Breast epithelium (tissue), 4 donors: ENCODE measurements at places on chromosomes 16 and 17. TPM values are rescaled to one million over a fixed set of nuclear protein-coding genes. Genes with fewer than 3 reads are reported as not detected.
A peak's percentile ranks its signal among the peaks of the same experiment; 100 is the strongest.

DNA sequence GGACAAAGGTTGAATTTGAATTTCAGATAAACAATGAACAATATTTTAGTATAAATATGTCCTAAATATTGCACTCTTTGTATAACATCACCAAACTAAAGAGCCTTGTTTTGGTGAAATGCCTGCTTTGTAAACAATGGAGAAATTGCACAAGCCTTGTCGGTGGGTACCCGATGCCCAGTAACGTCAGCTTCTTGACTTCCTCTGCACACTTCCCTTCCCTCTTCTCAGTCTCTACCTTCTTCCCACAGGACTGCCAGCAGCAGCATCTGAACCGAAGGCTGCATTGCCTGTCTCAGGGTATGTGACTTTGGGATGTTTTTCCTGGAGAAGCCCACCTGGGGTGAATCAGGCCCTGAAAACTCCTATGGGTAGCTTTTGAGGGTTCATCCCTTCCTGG, 113.9 kb downstream of the UTP18 start:
- no peak for DNase-seq

- no peak for DNase-seq
These were observed 175.2 kb downstream of the KCNJ2 start for GRCh38 chr17:70344386-70345060.

PTX4 gene
- total RNA-seq: not detected

ADAMTS18 gene
- total RNA-seq: 1.9 TPM

GRCh38 chr17:41058741-41059140, 1.2 kb downstream of the KRTAP2-3 start:
- no peak for DNase-seq

CACNA1G gene
- total RNA-seq: 0.32 TPM

GUCY2D gene
- 0.15 TPM for total RNA-seq

GRCh38 chr17:49823614-49824013, 24.3 kb downstream of the TAC4 start:
- no peak for DNase-seq

- DNase-seq: no peak
These were observed 96.7 kb downstream of the CHD9NB start for GRCh38 chr16:52956044-52956443.

MIEF2 gene
- total RNA-seq: 19.0 TPM

WNT9B gene
- 2.0 TPM for total RNA-seq

GRAP gene
- total RNA-seq: 9.8 TPM

- DNase-seq: no peak
These were observed 1.9 kb downstream of the TAX1BP3 start for GRCh38 chr17:3666516-3666915.

GRCh38 chr17:66548659-66549310, 246.4 kb downstream of the PRKCA start:
- no peak for DNase-seq

EPX gene
- total RNA-seq: not detected

GRCh38 chr16:83619381-83620150, 188.2 kb upstream of the HSBP1 start:
- DNase-seq: no peak

GRCh38 chr17:69468207-69468606, 53.7 kb downstream of the MAP2K6 start:
- DNase-seq: no peak

DNA sequence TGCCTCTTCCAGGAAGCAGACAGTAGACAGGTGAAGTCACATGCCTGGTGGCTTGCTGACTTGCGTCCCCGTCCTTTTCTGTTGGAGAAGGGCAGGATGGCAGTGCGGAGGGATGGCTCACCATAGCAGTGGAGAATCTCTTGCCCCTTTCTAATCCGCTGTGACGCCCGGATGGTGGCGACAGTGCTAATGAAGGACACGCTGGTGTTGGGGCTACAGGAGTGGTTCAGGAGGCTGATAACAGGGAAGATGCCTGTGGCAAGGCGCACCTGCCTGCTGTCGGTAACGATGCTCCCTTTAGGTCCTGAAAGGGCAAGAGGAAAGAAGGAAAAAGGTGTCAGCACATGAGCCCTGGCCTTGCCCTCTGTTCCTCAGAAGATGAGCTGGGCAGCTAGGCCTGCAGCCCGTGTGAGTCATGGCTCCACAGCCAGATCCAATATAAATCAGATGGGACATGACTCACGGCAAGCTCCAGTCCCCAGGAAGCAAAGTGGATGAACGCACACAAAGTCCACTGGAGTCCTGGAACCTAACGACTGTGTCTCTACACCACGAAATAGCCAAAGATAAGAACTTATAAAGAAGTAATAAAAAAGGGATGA, 25.5 kb downstream of the SERPINF1 start:
- no peak for DNase-seq

DNA sequence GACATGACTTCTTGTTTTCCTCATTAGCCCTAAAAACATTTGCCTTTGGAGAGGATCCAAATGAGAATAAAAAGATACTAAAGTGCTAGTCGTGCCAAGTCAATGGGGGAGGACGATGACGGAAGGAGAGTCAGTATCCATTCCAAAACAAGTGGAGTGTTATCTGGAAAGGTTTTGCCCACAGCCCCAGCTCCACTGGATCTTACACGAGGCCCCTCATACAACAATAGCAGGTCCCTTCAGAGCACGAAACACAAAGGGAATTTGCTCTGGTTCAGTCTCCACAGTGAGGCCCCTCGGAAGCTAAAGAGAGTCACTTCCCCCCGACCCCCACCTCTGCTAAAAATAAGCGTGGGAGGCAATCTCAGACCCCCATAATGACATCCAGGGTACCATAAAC, 496.9 kb upstream of the ZFHX3 start:
- DNase-seq: no peak

- no peak for DNase-seq
These were observed 6.2 kb downstream of the FSCN2 start for GRCh38 chr17:81534157-81535006.

GRCh38 chr17:71180801-71181385, 939.9 kb upstream of the SOX9 start:
- no peak for DNase-seq

GRCh38 chr16:60989592-60989991, 1046.6 kb downstream of the CDH8 start:
- DNase-seq: no peak

- no peak for DNase-seq
These were observed 171.7 kb downstream of the ZFHX3 start for GRCh38 chr16:72876221-72876620.

MLKL gene
- 14.9 TPM for total RNA-seq

GRCh38 chr17:68260051-68260762, 12.4 kb downstream of the AMZ2 start:
- no peak for DNase-seq

DNA sequence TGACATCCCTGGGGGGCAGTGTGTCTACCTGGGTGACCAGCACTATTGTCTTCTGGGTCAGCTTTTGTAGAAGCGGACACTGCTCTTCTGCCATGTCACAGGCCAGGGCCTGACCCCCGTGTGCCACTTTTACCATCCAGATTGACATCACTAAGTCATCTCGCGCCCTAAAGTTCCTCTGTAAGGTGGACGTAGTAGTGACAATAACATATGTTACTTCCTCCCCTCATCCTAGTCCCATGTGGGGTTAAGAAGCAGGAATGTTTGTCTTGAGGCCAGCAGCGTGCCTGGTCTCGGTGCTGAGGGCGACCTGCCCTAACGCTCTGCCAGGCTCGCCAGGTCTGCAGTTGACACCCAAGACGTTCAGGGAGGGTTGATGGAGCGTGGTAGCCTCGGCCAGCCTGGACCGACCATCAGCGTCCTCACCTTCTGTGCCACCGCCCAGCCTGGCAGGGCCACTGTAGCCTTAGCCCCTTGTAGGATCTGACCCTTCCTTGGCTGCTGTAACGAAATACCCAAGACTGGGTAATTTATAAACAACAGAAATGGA, 20.7 kb downstream of the GAA start:
- no peak for DNase-seq

DNA sequence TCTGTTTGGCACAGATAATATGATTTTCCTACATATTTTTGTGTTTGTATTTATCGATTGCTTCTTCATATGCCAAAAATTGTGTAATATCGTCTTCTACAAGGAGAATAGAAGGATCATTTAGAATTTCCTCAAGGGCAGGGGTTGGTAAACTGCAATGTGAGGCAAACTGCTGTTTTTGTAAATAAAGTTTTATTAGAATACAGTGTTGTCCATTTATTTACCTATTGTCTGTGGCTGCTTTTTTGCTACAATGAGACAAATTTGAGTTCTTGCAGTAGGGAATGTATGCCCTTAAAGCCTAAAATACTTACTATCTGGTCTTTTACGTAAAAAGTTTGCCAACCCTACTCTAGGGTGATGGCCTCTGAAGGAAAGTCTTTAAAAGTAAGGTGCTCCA, 509.5 kb downstream of the TMEM114 start:
- DNase-seq: no peak

- peak; percentile 24 for DNase-seq
These were observed 8.8 kb upstream of the CNOT1 start for GRCh38 chr16:58638148-58639036.

DNA sequence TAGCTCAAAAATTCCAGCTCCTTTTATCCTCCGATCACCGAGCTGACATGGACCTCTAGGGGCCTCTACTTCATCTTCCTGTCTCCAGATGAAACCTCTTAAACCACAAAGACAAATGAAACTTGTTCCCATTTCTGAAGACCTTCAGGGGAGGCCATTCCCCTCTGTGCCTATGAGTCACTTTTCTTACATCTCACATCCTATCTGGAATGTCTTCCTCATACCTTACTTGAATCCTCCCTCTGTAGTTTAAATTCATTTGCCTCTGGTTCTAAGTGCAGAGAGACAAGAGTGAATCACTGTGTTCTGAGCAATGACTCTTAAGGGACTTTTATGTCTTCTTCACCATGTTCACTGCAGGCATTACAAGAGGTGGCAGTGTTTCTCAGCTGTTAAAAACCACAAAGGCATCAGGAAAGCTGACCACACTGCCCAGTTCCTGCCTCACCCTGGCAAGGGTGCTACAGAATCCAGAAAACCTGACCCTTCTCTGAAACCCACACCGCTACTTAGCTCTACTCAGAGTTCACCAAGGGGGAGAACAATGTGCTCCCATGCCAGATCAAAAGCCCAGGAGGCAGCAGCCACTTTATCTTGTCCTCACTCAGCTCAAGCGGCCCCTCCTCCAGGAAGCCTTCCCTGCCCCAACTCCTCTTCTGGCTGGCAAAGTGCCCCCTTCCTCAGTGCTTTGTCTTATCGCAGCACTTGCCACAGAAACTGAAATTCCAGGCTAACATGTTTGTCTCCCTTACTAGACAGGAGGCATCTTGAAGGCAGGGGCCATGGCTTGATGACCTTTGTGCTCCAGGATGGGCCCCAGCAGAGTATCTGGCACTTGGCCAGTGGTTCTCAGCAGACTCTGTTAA, 6.4 kb downstream of the CUEDC1 start:
- DNase-seq: no peak

- DNase-seq: no peak
These were observed 34.7 kb upstream of the BRD7 start for GRCh38 chr16:50403491-50403890.
